ENCODE measurements at places on chromosomes 13 and 19. TPM values are rescaled to one million over a fixed set of nuclear protein-coding genes. Genes with fewer than 3 reads are reported as not detected.

DNA sequence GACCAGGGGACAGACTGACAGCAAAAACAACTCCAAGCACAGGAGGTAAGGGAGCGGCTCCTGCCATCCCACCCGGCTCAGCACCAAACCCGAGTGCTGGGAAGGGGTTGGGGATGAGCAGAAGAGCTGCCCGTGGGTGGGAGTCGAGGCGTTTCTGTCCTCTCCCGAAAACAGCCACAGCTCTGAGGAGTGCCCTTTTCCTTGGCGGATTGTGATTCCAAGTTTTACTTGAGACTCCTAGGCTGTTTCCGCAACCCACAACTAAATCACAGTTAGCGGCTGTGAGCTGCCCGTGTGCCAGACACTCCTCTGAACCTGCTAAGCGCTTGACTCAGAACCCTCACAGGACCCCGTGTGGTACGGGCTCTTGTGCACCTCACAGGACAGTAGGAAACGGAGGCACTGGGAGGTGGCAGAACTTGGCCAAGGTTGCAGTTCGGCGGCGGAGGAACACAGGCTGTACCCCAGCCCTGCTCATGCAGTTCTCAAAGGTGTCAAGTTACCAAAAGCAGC is 21.4 kb downstream of the CFAP97D2 start:
- H3K36me3 ChIP-seq: no peaks in the 10 kb centered on the region
- H3K27ac ChIP-seq: no peak overlapping the region
- no peak overlapping the region for H3K4me3 ChIP-seq
- peaks cover 22% of the 10 kb centered on the region for H3K27me3 ChIP-seq
- no peaks in the 10 kb centered on the region for H3K4me1 ChIP-seq
- no peak for DNase-seq

DNA sequence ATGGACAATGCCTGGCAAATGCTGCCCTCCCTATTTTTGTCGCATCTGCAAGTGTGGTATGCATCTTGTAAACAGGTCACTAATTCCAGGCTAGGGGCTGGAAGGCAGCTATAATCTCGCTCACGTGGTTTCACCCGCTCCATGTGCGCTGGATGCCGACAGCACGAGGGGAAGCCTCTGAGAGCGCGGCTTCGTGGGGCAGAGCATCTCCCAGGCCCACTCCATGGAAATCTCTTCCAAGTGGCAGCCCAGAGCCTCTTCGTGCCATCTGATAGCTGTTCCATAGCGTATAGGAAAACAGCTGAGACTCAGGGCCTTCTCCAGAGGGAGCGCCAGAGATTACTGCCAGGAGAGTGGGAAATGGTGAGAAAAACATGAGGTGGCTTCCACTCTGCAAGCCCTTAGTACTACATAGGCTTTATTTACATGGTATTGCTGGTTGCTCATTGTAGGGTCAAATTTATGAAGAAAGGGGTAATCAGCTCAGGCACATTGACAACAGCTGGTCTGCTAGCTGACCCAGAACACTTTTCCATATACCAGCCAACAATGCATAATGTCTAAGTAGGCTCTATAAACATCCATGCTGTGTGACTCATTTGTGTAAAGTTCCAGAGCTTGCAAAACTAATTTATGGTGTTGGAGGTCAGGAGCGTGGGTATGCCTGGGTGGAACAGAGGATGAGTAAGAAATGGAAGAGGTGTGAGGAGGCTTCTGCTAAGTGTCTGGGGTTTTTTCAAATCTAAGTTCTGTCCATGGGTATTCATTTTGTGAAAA is 165.2 kb downstream of the SHISA2 start:
- H3K27me3 ChIP-seq: no peaks in the 10 kb centered on the region
- no peak overlapping the region for H3K4me3 ChIP-seq
- H3K4me1 ChIP-seq: no peaks in the 10 kb centered on the region
- DNase-seq: no peak
- no peak overlapping the region for H3K27ac ChIP-seq

GRCh38 chr19:525029-525428 is 6.5 kb upstream of the CDC34 start:
- H3K27ac ChIP-seq: no peak overlapping the region
- DNase-seq: no peak
- no peak overlapping the region for H3K4me3 ChIP-seq

GRCh38 chr19:11401808-11402543 is 17.1 kb downstream of the RGL3 start:
- no peaks in the 10 kb centered on the region for H3K27me3 ChIP-seq
- no peak for DNase-seq

DNA sequence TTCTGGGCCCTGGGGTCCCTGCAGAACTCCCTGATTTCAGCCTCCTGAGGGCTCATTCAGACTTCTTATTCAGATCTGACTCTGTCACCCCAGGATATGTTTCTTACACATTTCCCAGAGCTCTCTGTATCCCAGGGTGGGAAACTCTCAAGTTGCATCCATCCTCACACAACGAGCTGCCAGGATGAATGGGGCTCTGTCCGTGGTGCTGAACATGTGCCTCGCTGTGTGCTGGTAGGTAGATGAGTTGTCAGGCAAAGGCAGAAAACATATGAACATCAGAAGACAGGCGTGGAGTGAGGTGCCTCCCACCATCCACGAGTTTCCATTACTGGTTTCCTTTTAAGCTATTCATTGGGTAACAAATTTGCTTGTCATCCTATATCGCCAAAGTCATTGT is 11.4 kb upstream of the IGFL1 start:
- peaks cover 13% of the 10 kb centered on the region for H3K4me1 ChIP-seq
- no peaks in the 10 kb centered on the region for H3K27me3 ChIP-seq
- no peak overlapping the region for H3K4me3 ChIP-seq
- no peaks in the 10 kb centered on the region for H3K36me3 ChIP-seq
- no peak overlapping the region for H3K27ac ChIP-seq
- DNase-seq: no peak

- no peaks in the 10 kb centered on the region for H3K4me1 ChIP-seq
- H3K4me3 ChIP-seq: no peak overlapping the region
- no peaks in the 10 kb centered on the region for H3K27me3 ChIP-seq
- H3K27ac ChIP-seq: no peak overlapping the region
Observed at GRCh38 chr13:23750383-23751121, 138.6 kb downstream of the MIPEP start.

DNA sequence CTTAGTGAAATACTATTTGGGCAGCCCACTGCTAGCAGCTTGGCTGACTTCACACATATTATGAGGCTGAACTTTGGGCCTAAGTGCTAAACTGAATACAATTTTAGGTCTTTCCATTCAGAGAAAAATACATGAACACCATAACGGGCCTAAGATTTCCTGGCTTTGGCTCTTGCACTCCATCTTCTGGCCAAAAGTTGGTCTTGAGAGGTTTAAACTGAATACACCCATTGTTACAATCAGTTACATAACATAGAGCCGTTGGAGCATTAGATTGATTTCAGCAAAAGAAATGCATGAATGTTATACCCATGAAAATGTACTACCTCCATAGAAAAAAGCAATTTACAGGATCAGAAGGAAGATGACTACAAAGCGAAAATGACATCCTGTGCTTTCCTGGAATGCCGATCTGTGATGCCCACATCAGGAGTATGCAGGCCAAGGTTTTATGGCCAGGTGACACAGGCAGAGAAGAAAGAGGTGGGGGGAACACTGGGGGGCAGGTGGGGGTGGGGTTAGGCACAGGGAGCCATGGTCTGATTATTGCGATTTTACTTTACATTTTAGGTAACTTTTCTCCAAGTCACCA is 11.1 kb upstream of the SHISA2 start:
- no peak overlapping the region for H3K4me3 ChIP-seq
- H3K27ac ChIP-seq: no peak overlapping the region
- H3K27me3 ChIP-seq: no peaks in the 10 kb centered on the region
- DNase-seq: no peak

- no peak overlapping the region for H3K4me3 ChIP-seq
- H3K27ac ChIP-seq: peak overlapping the region; percentile 85
- H3K4me1 ChIP-seq: peaks cover 5% of the 10 kb centered on the region
- no peaks in the 10 kb centered on the region for H3K36me3 ChIP-seq
- no peak for DNase-seq
- no peaks in the 10 kb centered on the region for H3K27me3 ChIP-seq
Observed at GRCh38 chr19:48726556-48726955, 7.0 kb upstream of the MAMSTR start.

RNF225 gene
- total RNA-seq: not detected

LYPD5 gene
- not detected for total RNA-seq

Measured in gastrocnemius medialis (tissue), 4 donors.